ENCODE measurements at places on chromosomes 16 and 17.
A peak's percentile ranks its signal among the peaks of the same experiment; 100 is the strongest.

GRCh38 chr17:7262935-7263800 lies 890 bp upstream of the CLDN7 start:
- DNase-seq = no peak

- peak; percentile 15 for DNase-seq
Measured at GRCh38 chr17:2087597-2088211, 32.8 kb downstream of the HIC1 start.

GRCh38 chr16:31087971-31088370 lies 772 bp downstream of the PRSS53 start:
- no peak for DNase-seq

GRCh38 chr17:81097134-81097942 lies 62.4 kb downstream of the BAIAP2 start:
- peak; percentile 36 for DNase-seq

DNA sequence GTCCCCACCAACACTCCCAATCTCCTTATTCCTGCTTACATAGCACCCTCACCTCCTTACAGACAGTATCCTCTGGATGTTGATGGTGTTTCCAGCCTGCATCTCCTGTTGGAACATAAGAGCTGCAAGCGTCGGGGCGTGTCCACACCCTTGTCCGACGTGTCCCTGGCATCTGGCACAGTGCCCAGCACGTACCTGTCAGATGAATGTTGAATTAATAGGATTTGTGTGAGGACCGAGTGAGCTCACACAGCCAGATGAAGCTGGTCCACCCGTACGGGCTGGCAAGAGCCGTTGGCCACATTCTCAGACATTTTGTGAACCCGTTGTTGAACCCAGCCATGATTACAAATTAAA lies 12.2 kb upstream of the CBX4 start:
- DNase-seq = no peak

DNA sequence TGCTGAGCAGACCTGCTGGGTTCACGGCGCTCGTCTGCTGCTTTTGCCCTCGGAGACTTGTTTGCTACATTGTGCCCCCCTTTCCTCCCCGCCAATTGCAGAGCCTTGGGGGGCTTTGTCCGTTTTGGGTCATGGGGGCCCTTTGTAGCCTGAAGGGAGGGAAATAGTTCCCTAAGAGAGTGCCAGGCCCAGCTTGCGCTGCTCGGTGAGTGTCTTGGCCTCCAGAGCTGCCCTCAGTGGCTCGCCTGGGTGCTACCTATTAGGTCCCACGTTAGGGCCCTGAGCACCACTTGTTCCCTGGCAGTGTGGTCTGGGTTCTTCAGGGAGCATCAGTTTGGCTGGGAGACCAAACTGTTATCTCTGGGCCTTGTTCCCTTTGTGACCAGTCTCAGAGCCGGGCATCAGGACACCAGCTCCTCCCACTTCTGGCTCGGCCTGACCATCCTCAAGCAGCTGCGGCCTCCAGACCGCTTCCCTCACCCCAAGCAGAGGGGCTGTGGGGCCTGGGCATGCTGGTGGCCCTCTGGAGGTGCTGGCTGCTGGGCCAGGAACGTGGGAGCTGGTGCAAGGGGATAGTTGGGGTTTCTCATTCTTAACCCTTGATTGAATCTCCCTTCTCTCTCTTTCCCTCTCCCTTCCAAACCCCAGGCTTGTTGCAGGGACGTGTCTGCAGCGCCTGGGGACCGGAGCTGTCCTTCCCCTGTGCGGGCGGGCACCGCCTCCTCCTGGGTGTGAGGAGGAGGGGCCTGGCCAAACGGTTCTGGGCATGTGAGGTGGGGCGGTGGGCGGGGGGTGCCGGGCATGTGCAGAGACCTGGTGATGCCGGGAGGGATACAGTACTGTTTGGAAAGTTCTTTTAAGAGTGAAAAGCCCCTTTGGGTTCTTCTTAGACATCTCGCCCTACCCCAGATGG lies 16.0 kb upstream of the ITGB4 start:
- DNase-seq = no peak

DNA sequence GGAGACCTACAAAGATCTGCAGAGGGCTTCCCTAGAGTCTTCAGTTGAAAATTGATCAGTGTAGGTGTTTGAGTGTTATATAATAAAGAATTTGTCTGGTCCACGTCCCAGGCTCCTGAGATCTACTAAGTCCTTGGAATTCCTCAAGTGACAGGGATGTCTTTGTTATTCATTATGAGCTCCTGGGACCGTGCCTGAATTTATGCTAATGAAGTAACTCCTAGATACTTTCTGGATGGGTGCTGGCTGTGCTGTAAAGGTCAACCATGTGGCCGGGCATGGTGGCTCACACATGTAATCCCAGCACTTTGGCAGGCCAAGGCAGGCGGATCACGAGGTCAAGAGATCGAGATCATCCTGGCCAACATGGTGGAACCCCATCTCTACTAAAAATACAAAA lies 43.7 kb downstream of the CDC27 start:
- DNase-seq = no peak
